ENCODE measurements at places on chromosomes 7 and 10.

GRCh38 chr7:150784120-150784736, 15.9 kb downstream of the TMEM176B start:
- DNase-seq = no peak

DNA sequence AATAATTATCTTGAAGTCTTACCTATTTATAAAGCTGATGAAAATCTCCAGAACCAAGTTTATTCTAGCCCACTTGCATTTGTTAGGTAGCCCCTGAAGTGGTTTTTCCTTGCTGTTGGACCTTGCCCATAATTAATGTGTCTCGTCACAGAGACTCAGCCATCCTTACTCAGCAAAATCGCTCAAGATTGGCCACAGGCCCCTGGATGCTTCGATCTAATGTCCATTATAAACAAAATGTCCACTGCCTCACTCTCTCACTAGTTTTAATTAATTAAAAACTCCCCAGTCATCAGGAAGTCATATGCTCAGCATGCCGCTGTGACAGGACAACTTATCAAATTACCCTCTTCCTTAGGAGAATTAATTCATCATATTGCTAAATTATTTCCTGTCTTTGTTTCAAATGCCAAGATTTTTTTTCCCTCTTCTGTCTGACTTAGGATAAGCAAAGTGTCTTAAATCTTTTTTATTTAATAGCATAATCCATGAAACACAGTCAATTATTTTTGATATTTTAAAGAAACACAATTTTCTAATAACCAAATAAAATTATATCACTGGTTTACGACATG, 126.8 kb upstream of the PCLO start:
- DNase-seq = no peak

- DNase-seq = no peak
Observed at GRCh38 chr7:28083164-28083997, 97.2 kb downstream of the JAZF1 start.

DNA sequence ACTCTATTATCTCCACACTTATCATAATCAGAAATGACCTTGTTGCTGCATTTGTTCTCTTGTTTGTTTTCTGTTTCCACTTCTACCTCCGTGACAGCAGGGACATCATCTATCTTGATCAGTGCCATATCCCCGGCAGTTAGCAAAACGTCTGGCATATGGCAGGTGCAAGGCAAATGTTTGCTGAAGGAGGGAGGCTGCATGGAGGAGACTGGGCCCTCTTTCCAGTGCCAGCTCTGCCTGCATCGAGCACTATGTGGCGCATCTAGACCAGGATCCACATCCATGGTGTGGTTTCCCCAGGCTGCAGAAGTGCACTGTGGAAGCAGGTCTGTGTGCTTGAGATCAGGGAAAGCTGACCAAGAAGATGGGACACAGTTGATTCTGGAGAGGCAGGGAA, 181.2 kb downstream of the KCNMA1 start:
- DNase-seq = no peak

DNA sequence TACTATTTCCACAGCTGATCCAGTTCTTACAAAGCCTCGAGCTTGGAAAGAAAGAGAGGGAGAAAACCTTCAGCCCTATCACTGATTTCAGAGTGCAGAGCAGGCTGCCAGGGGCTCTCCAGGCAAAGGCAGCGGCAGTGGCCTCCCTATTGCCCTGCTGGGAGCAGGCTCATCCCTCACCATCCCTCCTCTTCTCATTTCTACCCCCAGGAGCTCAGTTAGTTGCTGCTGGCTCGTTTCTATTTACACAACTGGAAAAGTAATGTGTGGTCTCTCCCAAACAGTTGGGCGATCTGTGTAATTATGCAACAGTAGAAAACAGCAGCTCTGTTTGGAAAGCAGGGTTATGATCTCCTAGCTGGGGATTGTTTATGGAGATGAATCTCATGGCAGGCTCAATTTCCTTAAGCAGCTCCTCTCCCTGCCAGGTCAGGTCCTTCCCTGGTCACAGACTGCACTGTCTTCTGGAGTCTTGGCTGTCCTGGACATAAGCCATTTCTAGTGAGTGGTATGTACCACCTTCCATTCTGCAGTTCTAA, 28.7 kb upstream of the TNS3 start:
- no peak for DNase-seq

GRCh38 chr7:136359333-136359903, 382.3 kb upstream of the MTPN start:
- no peak for DNase-seq

DNA sequence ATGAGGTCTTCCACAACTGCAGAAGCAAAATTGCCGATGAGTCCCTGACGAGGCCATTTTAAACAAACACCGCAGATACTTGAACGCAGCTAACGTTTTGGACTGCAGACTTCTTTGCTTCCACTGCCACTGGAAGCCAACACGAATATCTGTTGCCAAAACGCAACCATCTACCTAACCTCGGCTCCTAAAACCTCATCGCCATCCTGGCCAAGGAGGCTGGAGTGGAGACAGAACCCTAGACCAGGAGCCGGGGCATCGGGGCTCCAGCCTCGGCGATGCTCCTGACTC, 493 bp downstream of the WDR91 start:
- no peak for DNase-seq

DNA sequence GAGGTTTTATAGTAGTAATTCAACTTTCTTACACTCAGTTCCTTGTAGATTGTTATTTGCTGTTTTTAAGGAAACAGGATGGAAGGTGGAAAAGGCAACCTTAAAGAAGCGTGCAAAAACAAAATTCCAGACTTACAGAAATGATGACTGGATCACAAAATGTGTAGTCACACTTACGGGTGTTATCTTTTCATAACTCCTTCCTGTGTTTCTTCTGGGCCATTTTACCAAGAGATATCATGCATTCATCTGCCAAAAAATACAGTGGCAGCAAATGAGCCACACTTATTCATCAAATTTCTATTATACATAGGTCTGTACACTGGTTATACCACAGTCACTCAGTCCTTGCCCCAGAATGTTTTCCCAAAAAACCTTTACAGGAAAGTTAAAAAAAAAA, 94.3 kb upstream of the IL6 start:
- no peak for DNase-seq

- no peak for DNase-seq
Observed at GRCh38 chr7:132270517-132270916, 305.8 kb downstream of the PLXNA4 start.

DNA sequence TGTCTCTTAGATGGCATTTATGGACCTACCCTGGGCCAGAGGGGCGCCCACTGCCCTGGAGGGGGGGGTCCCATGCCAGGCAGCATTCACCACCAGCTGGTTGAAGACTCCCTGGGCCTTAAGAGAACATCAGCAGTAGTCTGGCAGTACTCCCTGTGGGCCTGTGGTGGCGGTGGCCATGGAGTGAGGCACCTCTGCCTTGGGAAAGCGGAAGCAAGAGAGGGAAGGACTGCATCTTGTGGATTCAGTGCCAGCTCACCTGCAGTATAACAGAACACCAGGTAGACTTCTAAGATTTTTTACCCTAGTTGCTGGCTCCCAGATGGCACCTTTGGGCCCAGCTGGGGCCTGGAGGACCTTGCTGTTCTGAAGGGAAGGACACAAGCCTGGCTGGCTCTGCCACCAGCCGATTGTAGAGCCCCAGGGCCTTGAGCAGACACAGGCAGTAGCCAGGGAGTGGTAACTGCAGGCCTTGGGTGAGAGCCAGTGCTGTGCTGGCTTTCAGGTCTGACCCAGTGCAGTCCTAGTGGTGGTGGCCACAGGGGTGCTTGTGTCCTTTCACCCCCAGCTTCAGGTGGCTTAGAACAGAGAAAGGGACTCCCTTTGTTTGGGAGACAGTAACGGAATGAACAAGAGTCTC, 15.8 kb downstream of the PLAC9 start:
- DNase-seq = no peak

- no peak for DNase-seq
Observed at GRCh38 chr10:17659365-17659764, 15.4 kb downstream of the STAM start.

DNA sequence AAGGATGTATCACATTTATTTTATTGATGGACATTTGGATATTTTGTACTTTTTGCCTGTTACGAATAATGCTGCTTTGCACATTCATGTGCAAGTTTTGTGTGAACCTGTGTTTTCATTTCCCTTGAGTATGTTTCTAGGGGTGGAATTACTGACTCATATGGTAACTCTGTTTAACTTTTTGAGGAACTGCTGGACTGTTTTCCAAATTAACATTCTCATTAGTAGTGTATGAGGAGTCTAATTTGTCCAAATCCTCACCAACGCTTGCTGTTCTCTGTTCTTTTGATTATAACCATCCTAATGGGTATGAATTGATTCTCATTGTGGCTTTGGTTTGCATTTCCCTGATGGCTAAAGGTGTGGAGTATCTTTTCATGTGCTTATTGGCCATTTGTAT, 3.2 kb downstream of the WDR11 start:
- no peak for DNase-seq

DNA sequence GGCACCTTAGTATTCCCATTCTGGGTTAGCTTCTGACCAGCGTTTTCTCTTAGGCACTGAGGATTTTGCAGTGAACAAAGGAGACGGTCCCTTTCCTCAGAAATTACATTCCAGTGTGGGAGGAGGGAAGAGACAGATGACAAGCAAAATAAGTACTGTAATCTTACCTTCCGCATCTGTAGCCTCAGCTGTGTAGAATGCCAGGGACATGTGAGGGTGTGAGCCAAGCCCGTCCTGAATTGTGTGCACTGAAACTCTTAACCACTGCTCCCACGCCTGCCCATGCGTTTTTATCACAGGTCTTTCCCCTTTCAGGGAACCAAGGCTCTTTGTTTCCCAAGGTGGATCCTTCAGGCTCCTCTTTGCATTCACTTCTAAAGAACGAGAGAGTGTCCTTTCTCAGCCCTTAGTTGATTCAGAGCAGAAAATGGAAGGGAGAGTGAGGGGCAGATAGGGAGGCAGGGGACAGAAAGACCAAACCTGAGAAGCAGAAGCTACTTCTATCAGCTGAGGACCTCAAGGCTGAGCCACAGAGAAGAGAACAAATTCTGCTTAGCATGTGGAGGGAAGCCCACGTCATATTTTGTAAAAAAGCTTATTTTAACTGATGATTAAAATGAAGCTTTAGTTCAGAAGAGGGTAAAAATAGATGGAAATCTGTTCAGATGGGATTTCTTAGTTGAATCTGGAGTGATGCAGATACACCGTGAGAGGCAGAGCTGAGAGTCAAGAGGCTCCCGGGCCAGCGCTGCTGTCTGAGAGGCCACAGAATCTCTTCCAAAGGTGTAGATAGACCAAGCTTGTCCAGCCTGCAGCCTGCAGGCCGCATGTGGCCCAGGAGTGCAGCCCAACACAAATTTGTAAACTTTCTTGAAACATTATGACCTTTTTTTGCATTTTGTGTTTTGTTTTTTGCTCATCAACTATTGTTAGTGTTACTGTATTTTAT, 122.5 kb downstream of the CCNY start:
- DNase-seq = no peak

GRCh38 chr10:32328499-32328898, 18.5 kb downstream of the EPC1 start:
- no peak for DNase-seq

- DNase-seq = no peak
Observed at GRCh38 chr7:7219216-7219615, 36.9 kb downstream of the C1GALT1 start.

GRCh38 chr7:79612022-79612421, 158.6 kb upstream of the MAGI2 start:
- no peak for DNase-seq

DNA sequence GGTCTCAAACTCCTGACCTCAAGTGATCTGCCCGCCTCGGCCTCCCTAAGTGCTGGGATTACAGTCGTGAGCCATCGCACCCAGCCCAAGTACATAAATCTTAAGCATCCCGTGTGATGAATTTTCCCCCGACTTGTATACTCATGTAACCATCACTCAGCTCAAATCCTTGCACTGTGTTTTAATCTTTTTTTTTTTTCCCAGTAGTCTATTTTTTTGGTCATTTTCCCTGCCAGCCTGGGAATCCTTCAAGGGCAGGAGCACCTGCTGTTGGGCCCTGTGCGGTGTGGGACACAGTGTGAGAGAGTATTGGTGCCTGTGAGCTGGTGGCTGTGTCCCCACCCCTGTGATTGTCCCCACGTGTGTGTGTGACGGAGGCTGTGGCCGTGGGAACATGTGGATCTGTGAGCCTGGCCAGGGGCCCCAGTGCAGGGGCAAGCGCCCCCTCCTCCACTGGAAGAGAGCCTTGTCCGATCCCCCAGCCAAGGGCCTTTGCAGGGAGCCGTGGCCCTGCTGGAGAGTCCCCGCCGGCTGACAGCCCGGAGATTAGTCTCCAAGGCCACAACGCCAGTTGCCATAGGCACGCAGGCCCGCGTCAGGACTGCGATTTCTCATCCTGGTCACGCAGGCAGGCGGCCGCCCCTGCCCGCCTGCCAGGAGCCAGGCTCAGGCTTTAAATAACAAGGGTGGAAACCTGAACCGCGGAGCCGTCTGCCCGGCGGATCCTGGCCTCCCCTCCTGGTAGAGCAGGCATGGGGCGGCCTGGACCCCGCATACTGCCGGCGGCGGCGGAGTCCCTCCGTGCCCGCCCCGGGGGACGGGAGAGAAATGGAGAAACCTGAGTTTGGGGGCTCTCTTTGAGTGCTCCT, 26.5 kb downstream of the GTF2IRD1 start:
- no peak for DNase-seq

Data from cortex of kidney (tissue), 1 donor.